ENCODE measurements at places on chromosomes 12 and 14. TPM values are rescaled to one million over a fixed set of nuclear protein-coding genes. Genes with fewer than 3 reads are reported as not detected.

The SSPN gene
- 20.6 TPM for total RNA-seq

The CDH24 gene
- 3.7 TPM for total RNA-seq

GRCh38 chr12:59847127-59847526, 251.3 kb downstream of the SLC16A7 start:
- no peak for DNase-seq

The AQP2 gene
- total RNA-seq, result not detected

- DNase-seq, result no peak
These were observed 86.9 kb downstream of the ATF7IP start for GRCh38 chr12:14452336-14452735.

GRCh38 chr12:73947326-73948026, 590.2 kb upstream of the ATXN7L3B start:
- DNase-seq, result no peak

- DNase-seq, result no peak
These were observed 16.2 kb upstream of the IGF1 start for GRCh38 chr12:102496591-102496990.

The OR6C1 gene
- total RNA-seq, result not detected

- DNase-seq, result no peak
These were observed 450 bp upstream of the RBM25 start for GRCh38 chr14:73057944-73058223.

The PDZRN4 gene
- total RNA-seq, result 0.12 TPM

The NRIP2 gene
- 1.8 TPM for total RNA-seq

The HOXC9 gene
- total RNA-seq, result not detected

All from left colon (tissue), 2 donors.